Activated T-helper 9 cell treated with anti-CD3 and anti-CD28 coated beads, Interleukin-2, amount 50 U/mL, for 16 hours (primary cell): ENCODE measurements at places on chromosomes 7 and 10.

DNA sequence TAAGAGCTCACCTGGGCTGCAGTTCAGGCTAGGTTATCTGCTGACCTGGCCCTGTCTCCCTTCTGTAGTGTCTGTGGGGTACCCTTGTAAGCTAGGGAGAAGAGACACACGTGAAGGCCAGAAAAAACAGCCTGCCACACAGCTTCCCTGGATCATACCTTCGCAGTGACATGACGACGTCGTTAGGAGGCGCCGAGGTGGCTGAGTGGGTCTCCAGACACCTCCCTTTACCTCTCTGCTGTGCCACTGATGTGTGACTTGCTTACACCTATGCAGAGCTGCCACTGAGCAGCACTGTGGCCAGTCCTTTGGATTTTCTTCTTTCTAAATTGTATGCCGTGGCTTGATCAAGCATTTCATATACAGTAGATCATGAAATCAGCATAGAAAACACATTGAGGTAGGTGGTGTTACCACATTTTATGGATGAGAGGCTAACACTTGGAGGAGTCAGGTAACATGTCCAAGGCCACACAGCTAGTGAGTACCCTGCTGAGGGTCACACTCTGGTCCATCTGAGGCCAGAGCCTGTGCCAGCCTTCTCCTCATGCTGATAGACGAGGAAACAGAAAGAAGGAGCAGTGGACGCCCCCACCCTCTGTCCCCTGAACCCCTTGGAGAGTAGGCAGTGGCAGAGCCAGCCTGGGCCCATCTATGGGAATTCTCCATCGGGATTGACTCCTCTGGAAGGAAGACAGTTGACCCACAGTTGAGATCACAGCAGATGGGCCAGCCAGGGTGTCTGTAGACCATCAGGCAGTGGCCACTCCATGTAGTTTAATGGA lies 23.1 kb downstream of the HTRA1 start:
- no peak for DNase-seq

- DNase-seq: no peak
Observed at GRCh38 chr10:501596-501995, 187.9 kb downstream of the DIP2C start.

- no peak for DNase-seq
Observed at GRCh38 chr10:58791137-58791536, 278.5 kb downstream of the BICC1 start.

- no peak for DNase-seq
Observed at GRCh38 chr10:33307835-33308234, 26.6 kb downstream of the NRP1 start.

DNA sequence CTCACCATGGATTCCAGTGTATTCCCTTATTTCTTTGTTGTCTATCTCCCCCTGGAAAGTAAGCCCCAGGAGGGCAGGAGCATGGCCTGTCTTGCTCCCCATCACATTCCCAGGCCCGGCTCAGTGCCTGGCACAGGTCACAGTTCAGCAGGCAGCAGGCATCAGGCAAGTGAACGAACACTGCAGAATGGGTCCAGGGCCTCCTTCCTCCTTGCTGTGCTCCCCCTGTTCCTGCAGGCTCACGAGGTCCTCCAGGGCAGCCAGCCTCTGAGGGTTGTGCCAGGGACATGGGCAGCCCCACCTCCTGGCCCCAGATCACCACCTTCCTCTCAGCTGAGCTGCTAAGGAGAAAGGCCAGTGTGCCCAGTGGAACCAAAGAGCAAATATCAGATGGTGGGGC lies 41.8 kb downstream of the PDLIM1 start:
- no peak for DNase-seq

DNA sequence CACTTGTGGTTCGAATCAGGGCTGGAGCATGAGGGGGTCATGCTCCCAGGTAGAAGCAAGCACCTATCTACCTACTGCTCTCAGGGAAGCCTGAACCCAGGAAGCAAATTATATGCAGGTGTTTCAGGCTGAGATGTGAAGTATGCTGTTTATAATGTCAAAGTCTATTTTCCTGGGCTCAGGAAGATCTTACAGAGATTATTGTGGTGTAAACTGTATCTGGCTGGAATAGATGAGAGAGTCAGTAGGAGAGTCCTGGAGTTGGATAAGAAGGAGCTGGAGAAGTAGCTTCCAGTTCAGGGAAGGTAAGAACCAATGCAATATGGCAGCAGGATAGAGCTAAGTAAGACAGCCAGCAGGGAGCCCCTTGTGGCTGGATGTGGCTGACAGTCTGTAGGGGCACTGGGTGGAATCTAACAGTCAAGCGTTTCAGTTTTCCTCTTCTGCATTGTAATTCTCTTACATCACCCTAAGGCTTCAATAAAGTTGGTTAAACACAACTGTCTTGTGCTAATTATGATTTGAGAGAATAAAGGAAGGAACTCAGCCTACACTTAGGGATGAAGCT lies 105.9 kb upstream of the EEPD1 start:
- DNase-seq: no peak

DNA sequence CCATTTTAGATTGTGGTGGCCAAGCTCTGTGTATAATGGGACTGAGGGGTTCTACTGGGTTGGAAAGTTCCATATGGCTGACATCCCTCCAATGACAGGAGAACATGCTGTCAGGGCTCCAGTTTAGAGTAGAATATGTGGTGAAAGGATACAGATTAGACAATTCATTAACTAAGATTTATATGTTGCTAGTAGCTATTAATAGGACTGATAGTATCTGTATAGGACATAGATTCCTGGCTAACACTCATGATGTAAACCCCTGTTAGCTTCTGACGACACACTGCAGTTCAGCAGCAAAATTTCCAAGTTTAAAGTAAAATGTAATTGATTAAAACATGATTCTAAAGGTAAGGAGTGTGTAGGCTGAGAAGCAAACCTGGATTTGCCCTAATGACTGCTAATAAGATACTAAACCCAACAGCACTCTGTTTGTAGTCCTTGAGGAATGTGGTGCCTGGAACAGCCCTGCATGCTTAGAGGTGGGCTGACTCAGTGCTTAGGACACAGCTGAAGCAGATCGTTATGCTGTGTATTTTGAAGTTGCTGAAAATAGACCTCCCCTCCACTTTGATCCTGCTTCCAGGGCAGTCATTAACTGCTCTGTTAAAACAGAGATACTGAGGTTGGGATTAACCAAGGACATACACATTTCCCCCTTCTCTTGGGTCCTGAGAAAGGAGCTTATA lies 1129.6 kb downstream of the SORCS3 start:
- no peak for DNase-seq

GRCh38 chr10:49298983-49299815 lies at the start of gene C10orf71:
Gene C10orf71, plus strand, starts transcription at chr10:49299170. Its CDS starts 23,376 bp downstream, at chr10:49322546.
- DNase-seq: no peak
